ENCODE measurements at places on chromosomes 13 and 19.

DNA sequence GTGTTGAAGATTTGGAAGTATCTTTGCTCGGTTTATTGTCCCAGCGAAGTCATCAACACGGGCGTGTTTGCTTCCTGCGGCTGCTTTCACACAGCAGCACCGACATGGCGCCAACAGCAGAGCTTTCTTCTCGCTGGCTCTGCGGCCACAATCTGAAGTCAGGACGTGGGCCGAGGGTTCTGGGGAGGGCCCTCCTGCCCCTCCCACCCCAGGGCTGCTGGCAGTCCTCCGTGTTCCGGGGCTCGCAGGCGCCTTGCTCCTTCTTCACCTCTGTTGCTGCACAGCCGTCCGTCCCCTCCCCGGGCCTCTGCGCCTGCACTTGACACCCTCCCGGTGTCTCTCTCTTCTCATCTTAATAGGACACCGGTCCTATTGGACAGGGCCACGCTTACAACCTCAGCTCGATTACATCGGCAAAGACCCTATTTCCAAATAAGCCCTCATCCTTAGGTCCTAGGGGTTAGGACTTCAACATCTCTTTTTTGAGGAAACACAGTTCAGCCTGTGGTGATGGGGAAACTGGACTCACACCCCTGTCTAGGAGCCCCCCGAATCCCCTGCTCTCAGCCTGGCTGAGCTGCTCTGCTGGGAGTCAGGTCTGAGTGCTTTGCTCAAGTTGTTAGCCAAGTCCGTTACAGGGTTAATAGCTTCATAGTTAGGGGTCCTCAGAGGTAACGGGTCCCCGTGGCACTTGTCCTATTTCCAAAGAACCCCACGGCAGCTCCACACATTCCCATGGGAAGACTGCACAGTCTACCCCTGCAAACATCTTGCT lies 2.7 kb upstream of the TEX29 start:
- DNase-seq: no peak

DNA sequence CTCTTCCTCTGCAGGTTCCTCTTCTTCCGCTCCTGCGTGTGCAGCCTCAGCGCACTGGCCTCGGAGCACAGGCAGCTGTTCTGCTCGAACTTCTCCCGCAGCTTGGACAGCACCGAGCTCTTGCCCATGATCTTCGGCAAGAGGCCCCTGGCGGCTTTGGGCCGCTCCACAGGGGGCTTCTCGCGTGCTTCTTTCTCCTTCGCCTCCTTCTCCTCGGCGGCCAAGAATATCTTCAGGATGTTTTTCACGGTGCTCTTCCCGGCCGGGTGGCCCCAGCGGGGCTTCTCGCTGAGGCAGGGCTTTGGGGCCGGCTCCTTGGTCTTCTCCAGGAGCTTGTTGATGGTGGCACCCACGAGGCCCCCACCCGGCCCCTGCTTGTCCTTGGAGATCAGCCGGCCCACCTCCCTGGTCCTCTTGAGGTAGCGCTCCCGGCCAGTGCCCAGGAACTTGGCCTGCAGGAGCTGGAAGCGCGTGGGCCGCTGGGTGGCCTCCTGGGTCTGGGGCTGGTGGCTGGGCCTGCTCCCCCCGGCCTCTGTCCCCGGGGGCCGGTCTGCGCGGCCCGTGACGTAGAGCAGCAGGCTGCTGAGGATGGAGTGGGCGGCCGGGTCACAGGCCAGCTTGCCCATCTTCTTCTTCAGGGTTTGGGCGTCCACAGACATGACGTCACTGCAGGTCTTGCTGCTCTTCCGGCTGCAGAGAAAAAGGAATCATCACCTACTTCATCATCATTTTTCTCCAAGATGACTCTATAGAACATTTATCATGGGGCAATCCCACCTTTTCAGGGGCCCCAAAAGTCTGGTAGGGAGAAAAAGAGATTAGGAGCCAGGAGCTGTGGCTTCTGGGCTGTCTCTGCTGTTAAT lies 43.8 kb upstream of the GRTP1 start:
- DNase-seq: no peak

DNA sequence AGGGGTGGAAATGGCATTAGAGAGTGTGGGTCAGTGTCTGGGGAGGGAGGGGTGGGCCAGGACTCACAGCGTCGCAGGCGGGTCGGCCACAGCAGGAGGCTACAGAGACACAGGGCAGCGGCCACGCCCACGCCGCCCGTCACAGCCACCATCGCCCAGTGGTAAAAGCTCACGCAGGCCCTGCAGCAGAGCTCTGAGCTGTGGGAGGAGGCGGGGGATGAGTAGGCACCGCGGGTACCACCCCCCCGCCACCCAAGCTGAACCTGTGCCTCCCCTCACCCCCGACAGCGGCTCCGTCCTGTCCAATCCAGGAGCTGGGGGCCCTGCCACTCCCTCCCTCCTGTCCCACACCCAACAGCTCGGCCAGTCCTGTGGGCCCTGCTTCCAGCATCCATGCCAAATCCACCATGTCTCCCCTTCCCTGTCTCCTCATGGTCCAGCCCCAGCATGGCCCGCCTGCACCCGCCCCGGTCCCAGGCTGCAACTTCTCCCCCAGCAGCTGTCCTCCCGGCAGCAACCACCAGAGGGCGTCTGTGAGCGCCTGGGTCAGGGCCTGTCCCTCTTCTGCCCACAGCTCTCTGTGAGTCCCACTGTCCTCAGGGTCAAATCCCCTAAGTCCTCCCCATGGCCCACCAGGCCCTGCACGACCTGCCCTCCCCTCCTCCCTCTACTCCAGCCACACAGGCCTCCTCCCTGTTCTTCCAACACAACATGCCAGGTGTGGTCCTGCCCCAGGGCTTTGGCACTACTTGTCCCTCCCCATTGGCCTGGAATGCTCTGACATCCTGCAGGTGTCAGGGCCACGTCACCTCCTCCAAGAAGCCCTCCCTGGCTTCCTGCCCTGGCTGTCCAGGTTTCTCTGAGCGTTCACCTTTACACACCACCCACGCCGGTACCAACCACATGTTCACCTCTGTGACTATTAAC lies 6.0 kb downstream of the TEKTIP1 start:
- peak; percentile 86 for DNase-seq

DNA sequence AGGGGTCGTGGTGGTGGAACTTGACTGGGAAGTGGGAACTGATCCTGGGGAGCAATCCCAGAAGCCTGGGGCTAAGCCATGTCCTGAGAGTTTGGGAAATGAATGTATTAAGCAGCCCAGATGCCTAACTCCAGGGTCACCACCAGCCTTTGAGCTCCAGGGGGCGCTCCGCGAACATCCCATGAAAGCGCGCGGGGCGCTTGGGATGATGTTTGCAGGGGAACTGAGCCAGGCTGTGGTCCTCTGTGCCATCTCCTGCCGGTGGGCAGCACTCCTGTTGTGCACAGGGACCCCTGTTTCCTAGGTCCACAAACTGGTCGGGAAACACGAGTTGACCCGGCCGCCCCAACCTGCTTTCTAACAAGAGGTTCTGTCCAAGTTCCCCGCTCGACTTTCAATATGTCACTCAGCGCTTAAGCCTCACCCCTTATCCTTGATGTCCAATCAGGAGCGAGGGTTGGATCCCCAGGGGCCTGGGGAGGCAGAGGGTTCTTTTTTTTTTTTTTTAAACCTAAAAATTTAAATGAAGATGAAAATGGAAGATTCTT lies 14.4 kb downstream of the LEUTX start:
- DNase-seq: peak; percentile 80

- DNase-seq: no peak
These were observed at the start of gene HIF3A for GRCh38 chr19:46296722-46297461. Gene HIF3A (plus strand): TSS chr19:46297042. CDS start chr19:46297077, 35 bp downstream.

DNA sequence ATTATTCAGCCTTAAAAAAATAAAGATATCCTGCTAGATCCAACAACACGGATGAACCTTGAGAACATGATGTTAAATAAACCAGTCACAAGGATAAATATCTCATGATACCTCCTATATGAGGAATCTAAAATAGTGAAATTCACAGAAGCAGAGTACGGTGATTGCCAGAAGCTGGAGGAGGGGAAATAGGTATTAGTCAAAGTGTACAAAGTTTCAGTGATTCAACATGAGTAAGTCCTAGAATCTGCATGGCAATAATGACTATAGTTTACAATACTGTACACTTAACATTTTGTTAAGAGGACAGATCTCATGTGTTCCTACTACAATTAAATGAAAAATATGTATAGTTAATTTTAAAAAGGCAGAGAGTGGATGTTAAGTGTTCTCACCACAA lies 206.6 kb upstream of the SLC10A2 start:
- DNase-seq: no peak

- DNase-seq: no peak
These were observed 94.1 kb downstream of the HSPH1 start for GRCh38 chr13:31067416-31068118.

GRCh38 chr13:45817833-45818232 lies 33.7 kb downstream of the SIAH3 start:
- DNase-seq: no peak

DNA sequence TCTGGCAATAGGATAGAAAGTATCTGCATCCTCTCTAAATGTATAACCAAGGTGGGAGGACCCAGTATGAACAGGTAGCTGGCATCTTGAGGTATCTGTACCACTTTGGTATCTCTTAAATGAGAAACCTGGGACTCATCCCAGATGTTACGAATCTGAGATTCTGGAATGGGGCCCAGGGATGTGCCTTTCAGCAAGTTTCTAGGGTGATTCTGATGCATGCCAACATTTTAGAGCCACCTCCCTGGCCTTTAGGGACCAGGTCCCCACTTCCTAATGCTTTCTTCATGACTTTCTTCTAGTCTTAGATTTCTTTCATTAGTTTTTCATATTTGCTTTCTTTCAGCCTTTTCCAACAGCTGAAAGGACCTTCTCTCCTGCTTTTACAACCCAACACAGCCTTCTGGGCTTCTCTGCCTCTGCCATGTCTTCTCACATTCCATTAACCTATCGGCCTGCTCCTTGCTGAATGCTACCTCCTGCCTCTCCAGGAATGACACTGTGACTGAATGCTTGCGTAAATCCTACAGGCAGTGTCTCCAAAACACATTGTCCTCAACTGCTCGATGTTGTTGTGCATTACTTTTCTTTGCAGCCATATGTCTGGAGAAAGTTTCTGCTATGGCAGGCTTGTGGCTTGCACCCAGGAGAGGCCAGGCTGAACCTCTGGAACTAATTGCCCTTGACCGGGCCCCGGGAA lies 284.0 kb downstream of the DNAJC15 start:
- no peak for DNase-seq

GRCh38 chr13:113053376-113053775 lies 52.2 kb upstream of the F7 start:
- DNase-seq: no peak

- no peak for DNase-seq
These were observed 283.5 kb upstream of the DACH1 start for GRCh38 chr13:72150502-72150901.

DNA sequence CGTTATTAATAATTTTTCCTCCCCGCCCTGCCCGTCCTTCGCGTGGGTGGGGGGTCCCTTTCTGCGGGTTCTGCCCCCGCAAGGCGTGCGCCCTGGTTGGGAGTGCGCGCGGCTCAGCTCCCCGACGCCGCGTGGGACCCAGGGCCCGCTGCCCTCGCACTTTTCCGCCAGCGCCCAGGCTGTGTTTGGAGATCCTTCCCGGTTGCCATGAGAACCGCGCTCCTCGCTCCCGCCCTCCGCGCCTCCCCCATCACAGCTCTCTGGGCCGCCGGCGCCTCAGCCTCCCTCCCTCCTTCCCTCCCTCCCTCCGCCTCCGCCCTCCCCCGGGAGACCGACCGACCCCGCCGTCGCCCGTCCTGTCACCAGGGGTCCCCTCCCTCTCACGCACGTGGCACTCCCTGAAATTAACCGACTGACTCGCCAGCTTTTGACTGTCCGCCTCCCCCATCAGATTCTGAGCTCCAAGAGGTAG lies 2.4 kb upstream of the SSBP4 start:
- peak; percentile 71 for DNase-seq

DNA sequence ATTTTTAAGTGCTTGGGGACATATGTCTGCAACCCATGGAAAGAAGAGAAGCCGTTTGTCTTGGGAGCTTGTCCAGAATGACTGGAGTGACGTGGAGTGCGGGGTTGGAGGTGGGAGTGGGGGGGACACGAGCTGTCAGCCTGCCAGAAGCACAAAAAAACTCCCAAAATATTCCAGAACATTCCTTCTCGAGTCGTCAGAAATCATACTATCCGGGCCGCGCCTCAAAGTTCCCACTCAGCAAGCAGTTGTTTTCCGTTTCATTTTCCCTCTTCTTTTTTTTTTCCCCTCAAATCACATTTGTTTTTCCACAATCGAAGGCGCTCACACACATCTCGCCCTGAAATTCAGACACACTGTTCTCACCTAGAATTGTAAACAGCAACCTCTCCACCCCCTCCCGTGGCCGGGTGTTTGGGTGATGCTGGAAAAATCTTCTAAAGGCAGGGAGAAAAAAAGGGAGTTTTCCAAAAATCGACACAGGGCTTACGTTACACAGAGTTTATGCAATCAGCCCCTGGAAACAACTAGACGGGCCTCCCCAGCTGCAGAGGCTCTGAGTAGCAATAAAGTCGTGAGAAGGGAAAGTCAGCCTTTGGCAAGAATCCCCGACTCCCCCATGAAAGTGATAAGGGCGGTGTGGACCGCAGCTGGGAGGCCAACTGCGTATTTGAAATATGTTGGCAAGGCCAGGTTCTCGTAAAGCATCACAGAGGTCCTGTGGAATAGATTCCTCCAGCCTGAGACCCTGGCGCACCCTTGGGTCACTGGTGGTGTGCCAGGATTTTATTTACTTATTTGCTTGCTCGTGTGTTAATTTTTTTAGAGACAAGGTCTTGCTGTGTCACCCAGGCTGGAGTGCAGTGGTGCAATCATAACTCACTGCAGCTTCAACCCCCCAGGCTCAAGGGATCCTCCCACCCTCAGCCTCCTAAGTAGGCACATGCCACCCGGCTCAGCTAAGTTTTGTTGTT lies 31.2 kb upstream of the KLF2 start:
- no peak for DNase-seq

DNA sequence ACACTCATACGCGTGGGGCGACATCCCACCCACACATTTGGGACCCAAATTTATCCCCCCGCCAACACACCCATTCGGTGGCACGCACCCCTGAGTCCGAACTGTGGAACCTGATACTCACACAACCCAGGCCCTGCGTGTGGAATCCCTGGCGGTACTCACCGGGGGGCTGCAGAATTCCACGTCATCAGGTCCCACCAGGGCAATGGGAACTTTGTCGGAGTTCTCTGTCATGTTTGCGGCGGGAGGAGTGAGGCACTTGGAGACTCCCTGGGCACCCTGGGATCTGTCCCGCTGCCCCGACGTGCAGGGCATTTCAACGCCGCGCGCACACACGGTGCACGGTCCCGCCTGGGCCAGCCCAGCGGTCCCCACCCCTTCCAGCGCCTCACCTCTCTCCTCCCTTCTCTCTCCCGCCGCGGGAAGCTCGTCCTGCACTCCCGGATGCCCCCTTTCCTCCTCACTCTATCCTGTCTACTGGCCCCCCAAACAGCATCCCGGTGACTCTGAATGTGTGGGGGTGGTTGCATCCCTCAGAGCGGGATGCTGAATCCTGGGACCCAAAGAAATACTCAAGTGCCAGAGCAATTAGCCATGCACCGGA lies at the start of gene CNMD:
CNMD (minus strand) TSS at position 353 of the 604 bp plus-strand sequence; CDS start at position 234, 119 bp downstream.
- DNase-seq: no peak

Measured in activated T-cell treated with anti-CD3 and anti-CD28 coated beads, Interleukin-2, amount 50 U/mL, for 1 hour (primary cell).